Stimulated activated CD4-positive, alpha-beta T cell treated with anti-CD3 and anti-CD28 coated beads, Interleukin-15, amount 100 ng/mL, for 1 hour (primary cell): ENCODE measurements at places on chromosomes 1 and 21.

- DNase-seq = no peak
These were observed 10.5 kb upstream of the ZNF644 start for GRCh38 chr1:91032349-91032748.

DNA sequence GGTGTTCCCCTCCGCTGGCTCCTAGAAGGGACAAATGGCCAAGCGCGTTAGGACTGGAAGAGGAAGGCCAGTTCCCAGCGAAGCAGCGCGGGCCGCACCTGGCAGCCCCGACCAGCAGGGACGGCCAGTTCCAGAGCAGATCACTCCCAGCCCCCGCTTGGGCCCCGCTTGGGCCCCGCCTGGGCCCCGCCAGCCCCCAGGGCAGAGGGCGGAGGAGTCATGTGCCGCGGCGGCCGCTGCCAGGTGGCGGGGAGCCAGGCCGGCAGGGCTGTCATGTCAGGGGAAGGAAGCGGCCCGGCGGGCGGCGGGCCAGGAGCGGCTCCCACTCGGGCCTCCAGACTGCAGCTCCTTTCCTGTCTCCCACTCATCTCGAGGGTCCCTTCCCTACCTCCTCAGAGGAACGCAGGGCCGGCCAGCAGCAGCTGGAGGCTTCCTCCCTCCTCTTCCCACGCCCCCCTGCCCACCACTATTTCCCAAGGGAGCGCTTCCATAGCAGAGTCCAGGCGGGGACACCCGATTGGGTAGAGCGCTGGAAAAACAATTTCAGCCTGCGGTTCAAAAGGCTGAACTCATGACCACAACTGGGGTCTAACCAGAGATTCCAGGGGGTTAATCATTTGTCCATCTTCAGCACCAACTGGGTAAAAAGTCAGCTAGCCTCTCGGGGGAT, 16.5 kb downstream of the ZNF697 start:
- DNase-seq = no peak

GRCh38 chr1:221768444-221769066, 26.7 kb upstream of the DUSP10 start:
- no peak for DNase-seq

- DNase-seq = no peak
These were observed 24.6 kb downstream of the DNASE2B start for GRCh38 chr1:84422909-84423308.

- no peak for DNase-seq
These were observed 611 bp upstream of the ZSWIM5 start for GRCh38 chr1:45206808-45207623.

GRCh38 chr1:246372559-246372958, 134.5 kb downstream of the SMYD3 start:
- no peak for DNase-seq

DNA sequence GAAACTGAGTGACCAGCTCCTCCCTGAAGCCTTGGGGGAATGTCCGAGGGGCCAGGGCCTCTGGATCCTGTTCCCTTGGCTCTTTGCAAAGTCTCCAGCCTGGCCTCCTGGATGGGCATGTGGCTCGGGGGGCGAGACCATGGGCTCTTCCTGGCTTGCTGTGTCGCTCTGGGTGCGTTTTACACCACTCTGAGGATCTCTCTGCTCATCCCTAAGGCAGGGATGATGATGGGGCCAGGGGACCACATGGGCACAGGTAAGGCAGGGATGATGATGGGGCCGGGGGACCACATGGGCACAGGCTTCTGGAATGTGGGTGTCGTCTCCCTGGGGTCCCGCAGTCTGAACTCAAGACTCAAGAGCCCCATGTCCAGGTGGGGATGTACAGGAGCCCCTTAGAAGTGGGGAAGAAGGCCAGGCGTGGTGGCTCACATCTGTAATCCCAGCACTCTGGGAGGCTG, 17.7 kb downstream of the TP73 start:
- no peak for DNase-seq

DNA sequence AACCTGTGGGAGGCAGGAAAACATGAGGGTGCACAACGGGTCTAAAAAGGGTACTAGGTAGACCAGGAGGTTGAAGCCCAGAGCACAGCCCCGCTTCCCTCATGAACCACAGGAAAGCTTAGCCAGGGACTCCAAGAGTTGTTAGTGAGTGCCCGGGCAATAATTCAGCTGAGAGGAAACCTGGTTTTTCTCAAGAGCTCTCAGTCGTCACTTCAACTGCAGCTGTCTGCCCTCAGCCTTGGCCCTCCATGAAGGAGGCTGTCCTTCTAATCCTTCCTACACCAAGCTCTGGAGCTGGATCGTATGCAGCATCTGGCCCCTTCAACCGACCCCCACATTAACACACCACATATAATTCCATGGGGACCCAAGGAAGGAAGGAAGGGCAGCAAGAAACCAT, 77.0 kb upstream of the BACE2 start:
- no peak for DNase-seq

GRCh38 chr1:54922040-54922761, 35.2 kb upstream of the DHCR24 start:
- no peak for DNase-seq

- no peak for DNase-seq
These were observed 97.0 kb upstream of the CD34 start for GRCh38 chr1:208007938-208008342.

DNA sequence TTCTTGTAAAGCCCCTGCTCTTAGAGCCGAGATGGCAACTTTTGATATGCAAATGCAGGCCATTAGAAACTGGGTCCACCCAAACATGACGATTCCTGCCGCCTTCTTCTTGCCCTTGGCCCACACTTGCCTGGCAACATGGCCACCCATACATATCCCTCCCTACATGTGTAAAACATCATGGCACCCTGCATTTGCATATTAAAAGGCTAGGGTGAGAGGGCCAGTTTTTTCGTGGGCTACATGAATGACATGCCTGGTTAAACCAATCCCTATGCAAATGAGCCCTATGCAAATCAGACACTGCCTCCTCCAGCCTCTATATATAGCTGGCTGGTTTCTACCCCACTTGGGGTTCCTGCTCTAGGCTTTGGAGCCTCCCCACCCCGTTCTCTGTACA, 18.8 kb downstream of the PLA2G2A start:
- no peak for DNase-seq

GRCh38 chr21:44695184-44695583, 1.8 kb upstream of the KRTAP10-12 start:
- no peak for DNase-seq

DNA sequence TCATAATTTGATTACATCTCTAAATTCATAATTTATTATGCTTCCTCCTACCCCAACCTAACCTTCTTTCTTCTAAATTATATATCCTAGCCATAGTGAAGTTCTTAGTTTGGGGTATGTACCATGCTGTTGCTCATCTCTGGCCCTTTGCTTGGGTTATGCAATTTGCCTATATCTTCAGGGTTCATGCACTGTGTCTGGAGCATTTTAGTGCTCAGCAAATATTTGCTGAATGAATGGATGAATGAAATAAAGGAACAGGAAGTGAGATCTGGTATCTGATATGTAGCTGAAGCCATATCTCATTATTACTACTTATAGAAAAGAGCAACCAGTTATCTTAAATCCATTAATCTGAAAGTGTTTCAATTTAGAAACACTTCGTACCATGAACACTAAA, 137.6 kb downstream of the GPATCH2 start:
- no peak for DNase-seq

GRCh38 chr1:176811511-176812288, 348.7 kb downstream of the PAPPA2 start:
- DNase-seq = no peak

- DNase-seq = no peak
These were observed 52.6 kb upstream of the LYST start for GRCh38 chr1:235919127-235919832.

DNA sequence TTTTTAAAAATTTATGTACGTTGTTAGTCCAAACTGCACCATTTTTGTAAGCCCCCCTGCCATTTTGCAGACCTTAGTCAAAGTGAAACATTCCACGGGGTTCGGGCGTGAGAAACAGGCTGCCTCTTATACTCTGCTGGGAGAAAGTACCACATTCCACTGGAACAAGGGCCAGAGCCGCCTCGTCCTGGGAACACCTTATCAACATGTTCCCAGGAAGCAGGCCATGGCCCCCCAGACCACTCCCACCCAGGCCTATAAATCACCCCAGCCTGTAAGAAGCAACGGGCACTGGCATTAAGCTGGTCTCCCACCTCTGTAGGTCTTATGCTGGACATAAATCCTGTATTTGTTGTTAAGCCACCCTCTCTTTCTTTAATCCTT, 854 bp upstream of the ZRANB2 start:
- no peak for DNase-seq

DNA sequence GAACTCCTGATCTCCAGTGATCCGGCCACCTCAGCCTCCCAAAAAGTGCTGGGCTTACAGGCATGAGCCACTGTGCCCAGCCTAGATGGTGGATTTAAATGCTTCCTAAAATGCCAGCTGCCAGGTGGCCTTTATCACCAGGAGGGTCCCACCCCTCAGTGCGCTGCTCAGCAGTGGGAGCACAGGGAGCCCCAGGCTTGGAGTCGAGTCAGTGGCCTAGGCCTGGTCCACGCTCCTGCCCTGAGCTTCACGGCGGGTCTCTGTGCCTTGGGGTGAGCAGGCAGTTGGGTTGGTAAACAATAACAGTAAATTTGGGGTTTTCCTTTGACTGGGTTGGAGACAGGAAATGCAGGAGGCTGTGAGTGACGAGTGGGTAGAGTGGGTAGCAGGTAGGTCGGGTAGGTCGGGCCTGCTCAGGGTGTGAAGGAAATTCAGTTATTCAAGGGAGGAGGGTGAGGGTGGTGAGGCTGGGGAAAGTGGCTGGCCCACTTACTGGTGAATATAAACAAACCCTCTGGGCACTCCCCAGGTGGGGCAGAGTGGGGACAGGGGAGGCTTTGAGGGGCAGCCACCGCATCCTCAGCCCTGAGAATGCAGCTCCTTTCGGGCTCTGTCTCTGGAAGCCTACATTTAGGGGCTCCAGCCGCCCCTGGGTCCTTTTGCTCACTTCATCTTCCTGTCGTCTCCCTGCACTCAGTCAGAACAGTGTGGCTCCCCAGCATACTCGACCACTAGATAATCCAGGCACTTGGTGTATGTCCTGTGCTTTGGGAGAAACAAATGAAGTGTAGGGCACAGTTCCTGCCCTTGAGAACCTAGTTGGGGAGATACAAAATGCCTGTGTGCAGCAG, 33.5 kb upstream of the IL19 start:
- no peak for DNase-seq

- DNase-seq = no peak
These were observed 261.3 kb upstream of the CHRM3 start for GRCh38 chr1:239125027-239125426.

- DNase-seq = no peak
These were observed 32.3 kb upstream of the TENT5C start for GRCh38 chr1:117573386-117574023.

DNA sequence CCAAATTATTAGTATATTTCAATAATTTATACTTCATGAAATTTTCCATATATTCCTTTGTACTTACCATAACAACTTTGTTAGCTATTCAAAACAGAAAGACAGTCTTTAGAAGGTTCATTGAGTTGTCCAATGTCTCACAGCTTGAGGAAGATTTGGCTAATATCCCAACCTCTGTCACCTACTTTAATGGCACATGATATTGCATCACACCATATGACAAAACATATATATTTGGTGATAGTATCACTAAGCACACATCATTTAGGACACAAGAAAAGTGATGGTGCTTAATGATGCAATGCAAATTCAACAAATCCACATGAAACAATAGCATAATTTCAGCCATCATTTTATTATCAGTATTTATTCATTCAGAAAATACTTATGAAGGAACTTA, 122.0 kb upstream of the BRINP3 start:
- DNase-seq = no peak

DNA sequence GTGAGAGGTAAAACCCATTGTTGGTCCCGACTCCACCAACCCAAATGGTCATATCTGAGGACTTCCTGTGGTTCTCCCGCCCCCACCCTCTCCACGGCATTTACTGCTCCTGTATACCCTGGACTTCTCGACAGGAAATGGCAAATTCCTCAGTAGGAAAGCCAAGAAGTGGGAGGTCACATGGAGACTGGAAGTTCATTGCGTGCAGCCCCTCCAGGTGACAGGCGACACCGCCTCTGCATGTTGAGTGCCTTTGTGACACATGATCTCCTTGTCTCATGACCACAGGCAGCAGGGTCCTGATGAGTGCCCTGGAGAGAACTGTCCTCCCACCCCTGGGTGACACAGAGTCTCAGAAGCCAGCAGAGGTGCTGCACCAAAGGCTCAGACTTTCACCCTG, 24.2 kb downstream of the ERG start:
- DNase-seq = no peak

DNA sequence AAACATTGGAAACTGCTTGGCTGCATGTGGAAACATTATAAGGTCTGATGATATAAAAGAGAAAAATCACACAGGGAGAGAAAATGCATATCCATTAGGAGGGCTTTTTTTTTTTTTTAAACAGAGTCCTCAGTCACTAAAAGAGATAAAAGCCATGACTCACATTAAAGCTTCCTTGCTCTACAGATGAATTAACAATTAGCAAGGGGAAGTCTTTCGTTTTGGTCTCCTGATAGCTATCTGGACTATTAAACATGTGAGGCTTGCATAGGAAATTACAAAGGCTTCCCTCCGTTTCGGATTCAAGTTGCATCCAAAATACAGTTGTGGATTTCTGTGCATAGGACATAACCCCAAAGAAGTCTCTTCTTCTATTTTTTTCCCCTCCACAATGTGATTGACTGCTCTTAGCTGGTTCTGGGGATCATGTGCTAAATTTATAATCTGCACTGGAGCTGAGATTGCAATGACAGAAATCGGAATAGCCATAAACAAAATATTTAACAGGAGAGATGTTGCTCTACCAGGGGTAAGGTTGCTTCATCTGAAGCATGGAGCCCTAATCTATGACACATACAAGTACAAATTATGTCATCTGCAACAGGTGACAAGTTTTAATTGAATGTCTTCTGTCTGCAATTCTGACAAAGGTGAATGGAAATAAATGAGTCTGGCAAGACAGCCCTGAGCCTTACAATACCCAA, 146.8 kb downstream of the ESRRG start:
- DNase-seq = no peak

DNA sequence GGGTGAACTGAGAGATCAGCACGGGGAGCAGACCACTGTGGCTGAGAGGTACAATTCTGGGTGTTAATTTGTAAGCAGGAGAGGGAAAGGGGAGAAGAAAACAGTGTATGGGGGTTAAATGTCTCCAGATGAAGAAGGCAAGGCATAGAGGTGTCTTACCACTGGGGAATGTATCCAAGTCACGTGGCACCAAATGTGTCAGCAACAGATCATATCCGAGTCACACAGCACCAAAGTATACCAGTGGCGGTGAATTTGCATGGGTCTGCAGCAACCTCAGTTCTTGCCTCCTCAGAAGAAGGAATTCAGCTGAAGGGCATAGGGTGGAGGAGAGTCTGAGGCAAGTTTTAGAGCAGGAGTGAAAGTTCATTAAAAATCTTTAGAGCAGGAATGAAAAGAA, 21.2 kb upstream of the SYCP1 start:
- no peak for DNase-seq

- no peak for DNase-seq
These were observed 792.8 kb upstream of the B3GALT2 start for GRCh38 chr1:193979219-193979618.

GRCh38 chr1:25871086-25871703, 4.3 kb downstream of the PAQR7 start:
- no peak for DNase-seq

GRCh38 chr1:205935869-205936268, 7.4 kb downstream of the SLC26A9 start:
- no peak for DNase-seq

- no peak for DNase-seq
These were observed 3.3 kb upstream of the KIF21B start for GRCh38 chr1:201026836-201027235.
